ENCODE measurements at places on chromosomes 4 and X. TPM values are rescaled to one million over a fixed set of nuclear protein-coding genes. Genes with fewer than 3 reads are reported as not detected.

SLC38A5 gene
- 91.9 TPM for total RNA-seq

IL2RG gene
- total RNA-seq: 3.4 TPM

UGT2B17 gene
- total RNA-seq: 0.43 TPM

ZGRF1 gene
- total RNA-seq: 1.9 TPM

CXorf49 gene
- not detected for total RNA-seq

MRPL1 gene
- total RNA-seq: 8.6 TPM

ARR3 gene
- total RNA-seq: not detected

MAGEA2B gene
- total RNA-seq: not detected

ESX1 gene
- not detected for total RNA-seq

SHROOM2 gene
- total RNA-seq: 3.2 TPM

PDLIM3 gene
- total RNA-seq: 6.3 TPM

SATL1 gene
- not detected for total RNA-seq

IBSP gene
- not detected for total RNA-seq

KLKB1 gene
- total RNA-seq: 1.6 TPM

CYLC1 gene
- not detected for total RNA-seq

PDCL2 gene
- not detected for total RNA-seq

CHRDL1 gene
- 9.6 TPM for total RNA-seq

UTP3 gene
- 12.2 TPM for total RNA-seq

ANKRD50 gene
- total RNA-seq: 2.7 TPM

YIPF7 gene
- total RNA-seq: not detected

PPP2R2C gene
- total RNA-seq: 1.1 TPM

TLR3 gene
- total RNA-seq: 5.8 TPM

CNGA2 gene
- not detected for total RNA-seq

TMEM192 gene
- total RNA-seq: 14.7 TPM

COL25A1 gene
- total RNA-seq: 0.25 TPM

ARHGAP4 gene
- 18.9 TPM for total RNA-seq

SLC25A31 gene
- not detected for total RNA-seq

F8A2 gene
- not detected for total RNA-seq

UNC5C gene
- total RNA-seq: 0.40 TPM

EGF gene
- 17.8 TPM for total RNA-seq

PLP1 gene
- 0.46 TPM for total RNA-seq

VCX2 gene
- total RNA-seq: not detected

BBS7 gene
- total RNA-seq: 3.8 TPM

LEF1 gene
- total RNA-seq: 0.28 TPM

TEC gene
- total RNA-seq: 0.90 TPM

PSAPL1 gene
- total RNA-seq: not detected

FRMPD3 gene
- total RNA-seq: 0.06 TPM

FAM47B gene
- total RNA-seq: not detected
